Activated CD4-positive, alpha-beta T cell treated with anti-CD3 and anti-CD28 coated beads, Interleukin-2, Interleukin-4, amounts not matched to agents 100 ng/mL and 50 ng/mL, durations not matched to agents 16 hours and 8 hours (primary cell): ENCODE measurements at places on chromosomes 3 and 15.

DNA sequence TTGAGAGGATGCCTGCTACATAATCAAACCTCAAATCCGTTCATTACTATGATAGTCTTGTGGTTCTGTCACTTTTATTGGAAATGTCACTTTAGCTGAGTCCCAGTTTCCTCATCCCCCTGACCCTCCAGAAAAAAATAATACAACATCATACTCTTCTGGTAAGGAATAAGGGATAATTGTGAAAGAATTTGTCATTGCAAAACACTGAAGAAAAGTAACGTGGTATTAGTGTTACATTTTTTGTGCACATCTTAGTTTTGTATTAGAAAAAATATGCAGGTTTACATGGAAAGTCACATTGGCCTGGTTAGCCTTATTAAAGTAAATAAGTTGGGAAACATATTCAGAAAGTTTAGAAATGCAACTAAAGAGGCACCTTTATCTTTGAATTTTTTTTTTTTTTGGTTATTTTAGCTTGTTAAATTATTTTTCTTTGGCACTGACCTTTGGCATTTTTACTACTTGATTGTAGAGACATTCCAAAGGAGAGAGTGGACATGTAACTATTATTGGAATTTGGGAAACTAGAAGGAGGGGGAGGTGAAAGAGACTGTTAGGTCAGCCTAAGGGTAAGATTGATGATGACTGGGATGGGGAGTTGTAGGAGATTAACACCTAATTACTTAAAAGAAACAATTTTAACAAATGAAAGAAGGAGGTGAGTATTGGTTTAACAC, 462.2 kb upstream of the RARB start:
- DNase-seq, result no peak

DNA sequence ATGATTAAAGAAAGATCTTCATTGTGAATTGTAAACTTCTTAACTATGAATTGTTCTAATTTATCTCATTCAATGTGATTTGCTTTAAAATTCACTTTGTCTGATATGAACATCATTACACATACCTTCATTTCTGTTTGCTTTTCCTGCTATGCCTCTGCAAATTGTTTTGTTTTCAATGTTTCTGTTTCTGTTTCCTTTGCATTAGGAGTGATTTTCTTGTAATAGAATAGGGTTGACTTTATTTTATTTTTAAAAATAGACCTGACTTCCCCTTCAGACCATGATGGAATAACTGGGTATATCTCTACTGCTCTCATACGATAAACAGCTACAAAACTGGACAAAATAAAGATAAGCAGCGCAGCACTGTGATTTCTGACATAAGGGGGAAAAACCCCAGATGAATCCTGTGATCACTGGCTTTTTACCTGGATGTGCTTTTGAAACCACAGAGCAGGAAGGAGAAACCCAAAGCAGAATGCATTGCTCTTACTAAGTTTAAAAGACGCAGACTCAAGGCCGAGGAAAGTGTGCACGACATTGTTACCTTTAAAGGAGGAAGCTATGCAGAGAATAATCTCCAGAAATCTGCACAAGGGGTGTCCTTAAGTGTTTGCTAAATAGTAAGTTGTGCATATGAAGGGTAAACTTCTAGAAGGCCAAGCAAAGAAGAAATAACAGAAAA, 420.2 kb downstream of the TBC1D5 start:
- DNase-seq, result peak; percentile 25

DNA sequence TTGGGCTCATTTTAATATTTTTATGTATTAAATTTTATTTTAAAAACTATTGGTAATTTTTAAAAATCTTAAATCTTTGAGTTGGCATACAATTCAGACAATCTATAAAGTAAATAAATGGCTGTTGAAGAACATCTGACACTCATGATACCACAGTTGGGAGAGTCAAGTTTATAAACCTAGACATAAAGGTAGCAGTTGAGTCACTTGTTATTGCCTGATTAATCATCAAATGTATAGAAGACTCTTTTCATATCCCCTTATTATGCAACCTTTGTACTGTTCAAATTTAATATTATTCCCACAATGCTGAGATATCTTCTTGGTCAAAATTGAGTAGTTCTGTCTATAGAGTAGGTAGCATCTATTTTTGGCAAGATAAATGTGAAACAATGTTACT, 19.6 kb downstream of the PAQR9 start:
- DNase-seq, result no peak

DNA sequence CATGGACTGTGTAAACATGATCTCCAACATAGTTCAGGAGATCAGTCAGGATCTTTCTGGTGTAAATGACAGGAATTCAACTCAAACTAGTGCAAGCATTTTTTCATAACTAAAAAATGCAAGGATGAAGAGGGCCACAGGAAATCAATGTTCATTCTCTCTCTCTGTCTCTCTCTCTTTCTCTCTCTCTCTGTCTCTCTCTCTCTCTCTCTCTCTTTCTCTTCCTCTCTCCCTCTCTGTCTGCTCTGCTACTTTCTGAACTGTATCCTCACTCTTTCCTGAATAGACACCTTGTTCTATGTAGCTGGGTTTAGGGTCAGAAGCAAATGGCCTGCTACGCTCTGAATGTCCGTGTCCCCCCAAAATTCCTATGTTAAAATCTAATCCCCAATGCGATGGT, 240.9 kb upstream of the UBE2E2 start:
- no peak for DNase-seq

DNA sequence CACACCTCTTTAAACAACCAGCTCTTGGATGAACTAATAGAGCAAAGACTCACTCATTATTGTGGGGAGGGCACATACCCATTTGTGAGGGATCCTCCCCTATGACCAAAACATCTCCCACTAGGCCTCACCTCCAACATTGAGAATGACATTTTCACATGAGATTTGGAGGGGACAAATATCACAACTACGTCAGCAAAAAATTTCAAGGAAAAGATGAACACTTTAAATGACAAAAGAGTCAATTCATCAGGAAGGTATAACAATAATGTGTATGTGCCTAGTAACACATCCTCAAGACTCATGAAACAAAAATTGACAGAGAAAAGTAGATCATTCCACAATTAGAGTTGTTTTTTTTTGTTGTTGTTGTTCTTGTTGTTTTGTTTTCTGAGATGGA, 38.4 kb upstream of the CHD2 start:
- no peak for DNase-seq

DNA sequence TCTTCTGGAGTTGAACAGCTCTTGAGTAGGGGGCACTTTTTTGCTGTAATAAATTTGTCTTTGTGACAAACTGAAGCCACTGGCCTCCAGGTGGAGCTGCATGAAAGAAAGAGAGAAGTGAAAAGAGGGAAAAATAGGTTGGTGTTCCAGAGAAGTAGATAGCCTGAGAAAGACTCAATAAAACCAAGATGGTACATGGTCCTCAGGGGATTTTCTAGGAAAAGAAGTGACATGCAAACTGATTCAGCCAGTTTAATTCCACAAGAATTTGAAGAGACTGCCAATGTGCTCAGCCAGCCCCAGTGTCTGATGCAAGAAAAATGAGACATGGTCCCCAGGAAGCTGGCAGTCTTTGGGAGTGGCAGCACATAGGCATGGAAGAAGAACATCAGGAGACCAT, 152.7 kb downstream of the CD47 start:
- no peak for DNase-seq

DNA sequence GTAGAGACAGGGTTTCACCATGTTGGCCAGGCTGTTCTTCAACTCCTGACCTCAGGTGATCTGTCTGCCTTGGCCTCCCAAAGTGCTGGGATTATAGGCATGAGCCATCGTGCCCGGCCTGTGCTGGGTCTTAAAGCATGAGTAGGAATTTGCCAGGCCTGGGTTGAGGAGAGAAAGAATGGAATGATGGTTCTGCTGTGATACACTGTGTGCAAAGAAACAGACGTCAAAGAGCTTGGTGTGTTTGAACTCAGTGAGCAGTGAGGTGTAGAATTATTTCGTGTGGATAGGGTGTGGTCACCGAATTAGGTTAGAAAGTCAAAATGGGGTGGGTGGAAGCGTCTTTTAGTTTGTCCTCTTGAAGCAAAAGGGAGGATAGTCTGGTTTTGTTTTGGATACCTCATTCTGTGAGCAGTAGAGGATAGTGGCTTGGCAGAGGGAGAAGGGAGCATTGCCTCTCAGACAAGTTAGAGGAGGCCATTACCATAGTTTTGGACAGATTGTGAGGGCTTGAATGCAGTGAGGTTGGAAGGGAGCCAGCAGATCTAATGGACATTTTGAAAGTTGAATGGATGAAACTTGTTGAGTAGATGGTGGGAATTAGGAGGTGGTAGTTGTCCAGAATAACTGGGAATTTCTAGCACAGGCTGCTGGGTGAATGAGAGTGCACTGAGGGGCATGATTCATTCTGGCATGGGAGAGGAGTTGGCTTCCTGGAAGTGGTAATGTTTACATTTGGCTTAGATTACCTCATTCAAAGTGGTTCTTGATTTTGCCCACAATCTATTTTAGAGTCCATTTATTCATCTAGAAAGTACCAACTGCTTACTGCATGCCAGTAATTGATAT, 27.2 kb downstream of the AKAP13 start:
- DNase-seq, result peak; percentile 78

- no peak for DNase-seq
Measured at GRCh38 chr3:126259411-126260391, 79.3 kb upstream of the ALDH1L1 start.

GRCh38 chr3:112646623-112647022, 5.7 kb upstream of the CCDC80 start:
- no peak for DNase-seq

DNA sequence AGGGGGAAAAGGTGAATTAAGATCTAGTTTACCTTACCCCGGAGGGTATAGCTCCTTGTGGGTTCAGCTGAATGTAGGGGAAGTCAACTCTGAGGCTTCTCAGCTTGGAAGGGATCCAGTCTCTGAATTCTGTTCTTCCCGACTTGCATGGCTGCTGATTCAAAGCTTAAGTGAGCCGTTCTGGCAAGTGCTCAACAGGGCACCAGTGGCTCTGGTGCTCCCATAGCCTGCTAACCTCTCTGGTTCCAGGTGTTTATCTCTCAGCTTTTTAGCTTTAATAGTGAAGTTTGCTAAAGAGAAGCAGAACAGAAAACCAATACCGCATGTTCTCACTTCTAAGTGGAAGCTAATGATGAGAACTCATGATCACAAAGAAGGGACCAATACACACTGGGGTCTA, 46.3 kb upstream of the RBP1 start:
- no peak for DNase-seq

GRCh38 chr15:36331531-36332275, 247.7 kb upstream of the CDIN1 start:
- no peak for DNase-seq

DNA sequence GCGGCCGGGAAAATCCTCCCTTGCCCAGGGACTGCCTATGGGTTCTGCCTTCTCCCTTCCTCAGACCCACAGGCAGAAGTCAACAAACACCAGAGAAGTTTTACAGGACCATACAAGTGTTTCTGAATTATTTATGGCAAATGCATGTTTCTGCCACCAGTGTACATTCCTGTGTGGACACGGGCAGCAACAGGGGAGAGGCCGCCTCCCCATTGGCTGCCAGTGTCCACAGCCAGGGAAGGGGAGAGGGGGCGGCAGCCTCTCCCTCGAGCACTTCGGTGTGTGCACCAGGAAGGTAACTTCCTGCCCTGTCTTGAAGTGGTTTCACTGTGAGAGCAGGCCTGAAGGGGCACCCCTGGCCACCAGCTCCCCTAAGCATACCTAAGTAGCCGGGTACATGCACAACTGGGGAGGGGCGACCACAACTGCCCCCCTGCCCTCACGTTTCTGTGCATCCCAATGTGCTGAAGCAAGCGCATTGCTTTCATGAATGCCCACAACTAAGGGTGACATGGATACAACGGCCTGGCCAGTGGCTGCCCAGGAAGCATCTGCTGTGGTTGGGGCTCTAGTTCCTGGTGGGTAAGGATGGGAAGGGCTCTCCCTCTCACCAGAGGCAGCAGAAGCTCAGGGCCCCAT, 14.8 kb upstream of the SHISA5 start:
- DNase-seq, result no peak

- DNase-seq, result no peak
Measured at GRCh38 chr3:192706272-192706671, 21.1 kb downstream of the FGF12 start.

GRCh38 chr3:43958005-43958770, 267.4 kb downstream of the ABHD5 start:
- DNase-seq, result no peak

- DNase-seq, result no peak
Measured at GRCh38 chr15:61892140-61892539, 168.1 kb downstream of the VPS13C start.

DNA sequence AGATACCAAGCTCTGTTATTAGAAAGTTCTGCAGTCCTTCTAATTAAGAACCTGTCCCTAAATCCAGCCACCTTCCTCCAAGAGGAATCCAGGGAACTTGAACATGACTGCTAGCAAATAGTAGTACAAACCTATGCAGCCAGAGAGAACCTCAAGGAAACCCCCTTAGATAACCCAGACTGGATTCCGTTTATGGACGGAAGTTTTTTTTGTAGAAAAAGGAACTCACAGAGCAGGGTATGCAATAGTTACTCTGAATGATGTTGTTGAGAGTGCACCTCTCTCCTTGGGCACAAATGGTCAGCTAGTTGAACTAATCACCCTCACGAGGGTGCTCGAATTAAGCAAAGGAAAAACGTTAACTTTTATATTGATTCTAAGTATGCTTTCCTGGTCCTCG, 40.8 kb downstream of the TM4SF18 start:
- DNase-seq, result no peak

GRCh38 chr3:121979734-121980449, 42.2 kb downstream of the ILDR1 start:
- DNase-seq, result no peak

DNA sequence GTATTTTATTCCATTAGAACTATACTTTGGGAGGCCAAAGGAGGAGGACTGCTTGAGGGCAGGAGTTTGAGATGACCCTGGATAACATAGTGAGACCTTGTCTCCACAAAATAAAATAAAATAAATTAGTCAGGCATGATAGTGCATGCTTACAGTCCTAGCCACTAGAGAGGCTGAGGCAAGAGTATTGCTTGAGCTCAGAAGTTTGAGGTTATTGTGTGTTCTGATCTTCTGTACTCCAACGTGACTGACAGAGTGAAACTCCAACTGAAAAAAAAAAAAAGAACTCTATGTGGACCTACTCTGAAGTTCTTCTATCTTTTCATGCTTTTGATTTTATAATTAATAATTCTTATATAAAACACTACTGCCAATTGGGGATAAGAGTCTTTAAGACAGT, 1560.0 kb upstream of the GBE1 start:
- no peak for DNase-seq

- no peak for DNase-seq
Measured at GRCh38 chr3:132912416-132912753, 125.8 kb upstream of the TMEM108 start.

- no peak for DNase-seq
Measured at GRCh38 chr15:86634146-86634545, 554.5 kb downstream of the AGBL1 start.

DNA sequence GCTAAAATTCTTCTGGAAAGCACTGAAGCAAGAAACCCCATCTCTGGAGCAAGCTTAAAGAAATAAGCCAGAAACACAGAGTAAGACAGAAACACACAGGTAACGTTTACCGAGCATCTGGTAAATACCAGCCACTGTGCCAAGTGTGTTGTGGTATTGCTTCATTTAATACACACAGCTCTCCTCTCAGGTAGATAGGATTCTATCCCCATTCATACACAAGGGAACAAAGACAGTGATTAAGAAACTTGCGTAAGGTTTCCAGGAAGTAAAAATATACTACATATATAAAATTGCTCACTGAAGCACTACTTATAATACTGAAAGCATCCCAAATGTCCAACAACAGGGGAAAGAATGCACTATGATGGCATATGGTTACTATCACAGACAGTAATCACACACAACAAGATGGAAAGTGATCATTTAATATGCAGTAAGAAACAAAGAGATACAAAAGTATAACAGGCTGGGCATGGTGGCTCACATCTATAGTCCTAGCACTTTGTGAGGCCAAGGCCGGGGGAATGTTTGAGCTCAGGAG, 27.5 kb downstream of the TAMM41 start:
- DNase-seq, result no peak
